ENCODE measurements at places on chromosomes 6 and 20.

DNA sequence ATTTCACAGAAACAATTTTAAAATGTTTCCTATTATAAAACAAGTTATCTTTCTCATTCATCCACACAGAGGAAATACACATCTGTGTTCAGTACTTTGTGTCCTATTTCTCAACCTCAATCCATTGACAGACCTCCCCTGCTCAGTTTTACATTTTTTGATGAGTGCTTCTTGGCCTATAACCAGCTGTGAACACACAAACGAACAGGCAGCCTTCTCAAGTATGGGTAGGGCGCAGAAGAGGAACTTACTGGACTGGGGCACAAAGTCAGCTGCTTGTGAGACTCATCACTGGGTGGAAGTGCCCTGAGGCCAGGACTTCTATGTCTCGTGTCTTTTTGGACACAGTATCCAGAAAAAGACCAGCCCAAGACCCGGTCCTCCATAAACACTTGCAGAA lies 2.8 kb downstream of the RPS6KA2 start:
- no peak for DNase-seq

DNA sequence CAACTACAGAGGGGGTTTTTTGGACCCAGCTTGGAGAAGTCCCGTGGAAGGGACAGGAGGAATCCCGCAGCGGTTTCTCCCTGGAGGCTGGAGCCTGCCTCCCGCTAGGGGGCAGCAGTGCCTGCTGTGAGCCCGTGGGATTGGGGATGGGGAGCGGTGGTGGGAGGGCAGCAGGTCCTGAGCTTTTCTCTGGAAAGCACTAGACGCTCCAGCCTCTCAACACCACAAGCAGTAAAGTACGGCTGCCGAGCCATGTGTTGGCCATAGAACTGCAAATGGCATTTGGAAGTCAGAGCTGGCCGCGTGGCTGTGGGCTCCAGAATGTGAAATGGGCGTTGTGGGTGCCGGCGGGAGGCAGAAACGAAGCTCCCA lies 47.8 kb downstream of the GMPR start:
- no peak for DNase-seq

GRCh38 chr20:49468412-49468811 lies 14.1 kb downstream of the KCNB1 start:
- no peak for DNase-seq

- DNase-seq, result no peak
Measured at GRCh38 chr6:2378046-2378657, 132.7 kb upstream of the GMDS start.

DNA sequence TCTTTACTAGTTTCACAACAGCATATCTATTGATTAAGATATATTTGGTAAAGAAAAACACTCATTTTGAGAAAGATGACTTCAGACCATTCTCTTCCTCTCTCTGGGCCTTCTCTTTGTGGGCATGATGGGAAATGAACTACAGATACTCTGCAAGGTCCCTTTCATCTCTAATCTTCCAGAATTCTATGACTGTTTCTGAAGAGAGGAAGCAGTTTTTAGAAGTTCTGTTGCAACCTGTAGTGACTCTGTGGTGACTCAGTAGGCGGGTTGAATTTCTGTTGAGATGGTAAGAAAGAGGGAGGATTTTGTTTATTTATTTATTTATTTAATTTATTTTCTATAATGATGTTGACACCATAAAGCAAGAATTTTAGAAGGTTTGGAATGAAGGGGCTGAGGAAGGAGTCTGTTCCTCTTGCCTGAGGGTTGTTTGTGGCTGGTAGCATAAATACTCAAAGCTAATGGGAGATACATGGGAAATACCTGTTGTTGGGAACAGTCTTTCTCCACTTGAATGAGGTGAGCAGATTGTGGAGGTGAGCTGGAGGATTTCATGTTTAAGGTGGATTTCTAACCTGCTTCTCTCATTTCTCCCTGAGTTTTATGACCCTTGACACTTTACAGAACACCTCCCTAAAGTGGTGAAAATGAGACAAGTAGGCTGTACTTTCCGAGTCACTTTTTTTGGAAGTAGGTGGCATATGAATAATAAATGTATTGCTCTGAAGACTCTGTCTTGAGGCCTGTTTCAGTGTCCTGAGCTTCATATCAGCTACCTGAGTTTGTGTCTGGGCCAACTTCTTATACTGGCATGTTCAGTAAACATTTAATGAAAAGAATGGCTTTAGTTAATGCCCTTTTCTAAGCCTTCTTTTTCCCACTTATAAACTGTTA lies 15.0 kb downstream of the ACSS2 start:
- no peak for DNase-seq

Measured in DMS 273 treated with DMSO at 0.1 percent for 48 hours (cell line).